NCI-H446 treated with DMSO at 0.1 percent for 48 hours (cell line): ENCODE measurements at places on chromosomes 3 and 15.

DNA sequence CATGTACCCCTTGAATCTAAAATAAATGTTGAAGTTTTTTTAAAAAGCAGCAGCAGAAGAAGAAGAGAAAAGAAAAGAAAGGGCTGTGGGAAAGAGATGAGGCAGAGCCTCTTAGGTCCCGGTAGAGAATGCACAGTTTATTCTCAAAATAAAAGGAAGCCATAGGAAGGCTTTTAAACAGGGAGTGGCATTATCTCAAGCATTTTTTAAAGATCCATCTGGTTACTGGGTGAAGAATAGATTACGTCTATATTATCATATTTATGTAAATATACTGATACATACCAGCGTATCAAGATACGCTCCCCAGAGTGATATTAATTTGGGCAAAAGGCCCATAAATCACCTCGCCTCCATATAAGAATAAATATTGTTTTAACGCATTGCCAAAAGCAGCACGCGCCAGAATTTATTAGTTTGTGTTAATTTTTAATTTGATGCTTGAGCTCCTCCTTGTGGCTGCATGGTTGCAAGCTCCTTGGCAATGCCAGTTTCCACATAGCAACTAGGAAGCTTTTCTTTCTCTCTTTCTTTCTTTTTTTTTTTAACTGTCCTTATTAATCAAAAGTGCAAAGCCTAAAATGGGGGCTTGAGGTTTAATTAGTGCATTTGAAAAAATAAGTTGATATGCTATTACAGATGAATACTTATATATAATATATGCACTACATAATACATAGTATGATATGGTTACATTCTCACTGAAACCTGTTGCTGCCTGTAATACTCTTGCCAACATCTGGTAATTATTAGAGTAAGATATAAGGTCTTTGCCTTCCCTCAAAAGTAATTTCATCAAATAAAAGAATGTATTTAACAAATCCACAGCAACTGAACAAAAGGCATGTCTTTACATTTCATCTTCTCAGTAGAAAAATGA lies 242.8 kb upstream of the UBE2E2 start:
- DNase-seq: peak; percentile 26

DNA sequence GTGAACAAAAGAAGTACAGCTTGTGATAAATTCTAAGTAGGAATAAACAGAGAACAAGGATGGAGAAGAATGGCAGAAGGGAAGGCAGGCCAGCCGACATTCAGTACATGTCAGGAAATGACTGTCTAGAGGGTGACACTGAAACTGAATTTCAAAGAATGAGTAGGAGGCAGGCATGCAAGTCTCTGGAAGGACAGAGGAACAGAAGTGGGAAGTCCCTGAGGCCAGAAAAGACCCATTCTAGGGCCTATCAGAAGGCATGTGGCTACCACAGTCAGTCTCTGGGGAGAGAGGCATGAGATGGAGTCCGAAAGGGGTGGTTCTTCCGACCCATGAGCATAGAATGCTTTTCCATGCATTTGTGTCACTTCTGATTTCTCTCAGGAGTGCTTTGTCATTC lies 243.5 kb upstream of the UBE2E2 start:
- no peak for DNase-seq

DNA sequence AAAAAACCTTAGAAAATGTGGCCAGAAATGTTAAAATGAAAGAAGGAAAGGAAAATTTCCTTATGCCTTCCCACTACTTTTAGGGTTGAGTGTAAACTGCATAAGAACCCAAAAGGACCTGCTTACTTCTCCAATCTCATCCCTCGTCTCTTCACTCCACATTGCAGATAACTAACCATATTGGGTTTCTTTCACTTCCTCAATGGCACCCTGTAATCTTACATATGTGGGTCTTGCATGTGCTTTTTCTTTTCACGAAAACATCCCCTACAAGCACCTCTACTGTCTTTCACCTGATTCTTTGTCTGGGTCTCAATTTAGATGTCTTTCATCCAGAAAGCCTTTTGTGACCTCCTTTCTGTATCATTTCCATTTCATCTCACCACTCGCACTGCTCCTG lies 23.1 kb downstream of the EOMES start:
- no peak for DNase-seq

DNA sequence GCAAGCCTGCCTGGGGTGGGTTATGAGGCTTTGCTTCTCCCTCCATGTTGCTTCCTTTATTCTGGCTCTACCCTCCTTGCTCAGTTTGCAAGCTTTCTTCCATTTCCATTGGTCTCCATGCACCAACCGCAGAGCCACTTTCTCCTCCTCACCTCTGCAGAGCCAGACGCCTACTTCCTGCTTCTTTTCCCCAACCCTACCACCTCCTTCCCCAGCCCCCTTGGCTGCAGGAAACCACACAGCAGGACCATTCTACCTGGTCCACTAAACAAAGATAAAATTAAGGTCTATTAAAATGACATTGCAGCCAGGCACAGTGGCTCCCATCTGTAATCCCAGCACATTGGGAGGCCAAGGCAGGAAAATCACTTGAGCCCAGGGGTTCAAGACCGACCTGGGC lies 10.0 kb upstream of the CAV3 start:
- no peak for DNase-seq

DNA sequence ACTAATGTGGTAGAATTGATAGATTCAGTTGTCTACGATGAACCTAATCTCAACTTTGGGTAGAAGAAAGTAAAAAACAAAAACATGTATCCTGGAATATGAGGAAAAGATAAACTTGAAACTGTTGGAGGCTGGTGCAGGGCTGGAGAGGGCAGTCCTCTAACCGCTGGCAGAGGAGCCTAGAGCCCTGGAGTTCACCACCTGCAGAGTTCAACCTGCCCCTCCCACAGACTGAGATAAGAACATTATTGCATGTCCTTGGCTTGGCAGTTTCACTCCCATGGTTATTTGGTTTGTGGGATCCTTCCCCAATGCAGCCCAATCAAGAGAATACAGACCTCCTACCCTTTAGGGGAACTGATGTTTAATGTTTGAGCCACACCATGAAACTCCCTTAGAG lies 53.2 kb upstream of the GATM start:
- no peak for DNase-seq

- no peak for DNase-seq
These were observed 690.5 kb upstream of the ALCAM start for GRCh38 chr3:104676241-104676640.

DNA sequence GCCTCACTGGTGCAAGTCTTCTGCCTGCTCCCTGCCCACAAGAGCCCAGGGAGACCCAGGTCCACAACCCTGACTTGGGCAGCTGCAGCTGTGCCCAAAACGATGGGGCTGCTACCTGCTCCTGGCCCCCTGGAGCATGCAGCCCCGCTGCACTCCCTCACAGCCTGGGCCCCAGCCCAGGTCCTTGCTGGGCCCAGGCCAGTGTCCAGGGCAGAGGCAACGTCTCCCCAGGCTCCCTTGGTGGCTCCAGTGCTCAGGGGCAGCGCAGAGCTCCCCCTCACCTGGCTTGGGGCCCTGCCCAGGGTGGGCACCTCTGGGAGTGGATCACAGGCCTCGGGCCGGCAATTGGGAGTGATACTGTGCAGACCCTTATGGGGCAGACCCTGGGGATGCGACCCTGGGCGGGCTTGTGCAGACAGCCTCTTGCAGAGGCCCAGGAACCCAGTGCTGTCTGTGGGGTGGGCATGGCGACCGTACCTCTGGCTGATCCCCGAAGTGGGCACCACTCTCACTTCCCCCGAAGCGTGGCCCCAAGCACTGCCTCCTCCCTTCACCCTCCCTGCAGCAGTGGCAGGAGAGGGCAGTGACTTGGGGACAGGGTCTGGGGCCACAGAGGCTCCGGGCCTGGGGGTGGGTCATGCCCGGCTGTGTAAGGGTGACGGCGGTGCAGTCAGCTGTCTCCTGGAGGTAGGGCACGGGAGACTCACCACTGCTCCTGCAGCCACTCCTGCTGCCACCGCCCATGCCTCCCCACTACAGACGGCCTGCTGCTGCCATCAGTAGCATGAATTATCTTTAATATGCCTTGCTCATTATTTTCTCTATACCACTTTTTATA lies 255.9 kb downstream of the DOCK3 start:
- DNase-seq: no peak

DNA sequence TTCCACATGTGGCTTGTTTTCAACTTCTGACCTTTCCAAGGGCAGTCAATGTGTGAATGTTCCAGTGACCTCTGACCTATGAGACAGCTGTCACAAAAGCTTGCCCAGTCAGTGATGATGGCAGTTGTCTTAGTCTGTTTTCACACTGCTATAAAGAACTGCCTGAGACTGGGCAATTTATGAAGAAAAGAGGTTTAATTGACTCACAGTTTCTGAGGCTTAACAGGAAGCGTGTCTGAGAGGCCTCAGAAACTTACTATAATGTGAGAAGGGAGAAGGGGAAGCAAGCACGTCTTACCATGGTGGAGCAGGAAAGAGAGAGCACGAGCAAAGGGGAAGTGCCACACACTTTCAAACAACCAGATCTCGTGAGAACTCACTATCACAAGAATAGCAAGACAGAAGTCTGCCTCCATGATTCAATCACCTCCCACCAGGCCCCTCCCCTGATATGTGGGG lies 95.6 kb downstream of the ECT2 start:
- no peak for DNase-seq

GRCh38 chr15:31235311-31236183 lies 91.1 kb upstream of the KLF13 start:
- peak; percentile 41 for DNase-seq

DNA sequence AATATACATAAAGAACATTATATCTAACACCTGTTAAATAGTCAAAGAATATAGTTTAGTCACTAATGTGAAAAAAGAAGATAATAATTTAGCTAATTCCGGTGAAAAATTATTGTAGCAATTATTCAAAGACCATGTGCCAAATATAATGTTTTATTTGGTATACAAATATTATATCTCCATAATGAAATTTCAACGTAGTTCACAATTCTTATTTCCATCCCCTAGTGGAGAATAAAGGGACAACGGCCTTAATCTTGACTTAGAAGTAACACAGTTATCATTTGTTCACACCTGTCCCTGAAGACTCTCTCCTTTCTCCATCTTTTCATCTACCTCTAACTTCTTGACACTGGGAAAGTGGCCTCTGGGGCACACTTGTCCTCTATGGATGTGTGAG lies 213.4 kb downstream of the ERC2 start:
- DNase-seq: no peak

DNA sequence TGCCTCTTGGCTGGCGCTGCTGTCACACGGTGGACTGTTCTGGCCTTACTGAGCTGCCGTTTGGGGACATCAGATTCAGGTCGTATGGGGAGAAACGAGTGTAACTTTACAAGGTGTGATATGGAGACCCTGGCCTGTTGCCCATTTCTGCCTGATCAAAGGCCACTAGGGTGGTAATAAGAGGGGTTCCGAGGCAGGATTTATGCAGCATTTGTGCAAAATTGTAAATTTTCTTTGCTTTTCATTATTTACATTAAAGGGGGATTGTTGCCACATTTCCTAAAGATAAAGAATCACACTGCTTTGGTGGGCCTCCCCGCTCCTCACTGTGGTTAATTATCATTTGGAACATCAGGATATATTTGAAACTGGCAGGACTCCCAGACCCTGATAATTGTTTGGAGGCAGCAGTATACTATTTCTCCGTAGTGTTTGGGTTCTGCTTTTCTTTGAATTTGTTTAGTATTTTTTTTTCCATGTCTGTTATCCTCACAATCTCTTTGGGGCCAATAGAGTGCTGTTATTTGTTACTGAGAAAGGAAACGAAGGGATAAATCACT lies 891 bp downstream of the NXPE3 start:
- peak; percentile 37 for DNase-seq

DNA sequence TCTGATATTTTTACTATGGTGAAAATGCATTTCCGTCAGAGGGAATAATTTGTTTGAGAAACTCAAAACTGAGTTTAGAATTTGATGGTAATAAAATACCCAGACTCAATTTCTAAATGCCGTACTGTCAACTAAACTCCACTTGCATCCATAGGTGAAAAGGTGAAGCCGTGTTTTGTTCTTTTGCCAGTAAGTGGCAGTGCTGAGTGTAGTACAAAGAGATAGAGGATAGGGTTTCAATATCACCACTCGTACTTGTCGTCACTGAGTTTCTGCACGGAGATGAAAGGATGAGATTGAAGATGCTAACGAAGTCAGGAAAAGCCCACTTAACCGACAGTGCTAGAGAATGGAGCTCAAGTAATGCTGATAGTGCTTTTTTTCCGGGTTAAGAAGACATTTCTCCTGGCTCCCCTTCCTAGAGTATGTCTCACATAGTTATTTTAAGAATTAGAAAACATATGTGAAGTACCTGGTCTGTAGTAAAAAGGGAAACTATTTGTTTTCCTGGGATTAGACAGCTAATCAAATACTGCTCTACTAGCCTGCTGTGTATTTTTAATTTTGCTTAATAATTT lies 345.1 kb downstream of the IL5RA start:
- DNase-seq: no peak

DNA sequence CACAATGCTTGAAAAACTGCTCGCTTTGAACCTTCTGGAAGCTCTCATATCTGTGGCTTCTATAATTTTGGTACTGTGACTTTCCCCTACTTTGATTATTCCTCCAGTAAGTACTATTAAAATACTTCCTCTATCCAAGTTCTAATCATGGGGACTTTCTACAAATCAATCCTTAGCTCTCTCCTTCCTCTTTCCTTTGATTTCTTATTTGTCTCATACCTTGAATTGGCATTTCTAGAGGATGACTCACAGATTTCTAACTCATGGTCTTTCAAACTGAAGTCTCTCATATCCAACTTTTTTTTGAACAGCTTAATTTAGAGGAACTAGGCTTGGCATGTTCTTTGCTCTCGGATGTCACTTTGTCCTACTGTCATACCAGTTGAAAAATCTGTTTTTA lies 241.8 kb downstream of the TBC1D5 start:
- DNase-seq: no peak

DNA sequence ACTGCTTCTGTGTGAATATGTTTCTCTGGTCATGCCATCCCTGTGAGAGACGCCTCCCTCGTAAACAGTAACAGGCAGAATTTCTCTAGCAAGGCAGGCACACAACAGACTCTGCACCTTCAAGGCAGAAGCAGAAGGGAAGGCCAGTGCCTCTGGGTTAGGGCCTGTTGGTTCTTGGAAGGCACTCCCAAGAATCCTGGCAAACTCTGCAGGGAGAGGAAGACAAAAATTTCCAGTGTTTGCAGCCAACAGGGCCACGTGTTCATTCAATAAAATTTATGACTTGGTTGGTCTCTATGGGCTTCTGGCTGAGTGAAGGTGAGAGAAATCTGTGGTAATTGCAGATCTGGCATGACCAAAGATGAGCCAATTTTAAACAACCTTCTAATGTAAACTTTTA lies 39.3 kb downstream of the NFKBIZ start:
- DNase-seq: no peak

DNA sequence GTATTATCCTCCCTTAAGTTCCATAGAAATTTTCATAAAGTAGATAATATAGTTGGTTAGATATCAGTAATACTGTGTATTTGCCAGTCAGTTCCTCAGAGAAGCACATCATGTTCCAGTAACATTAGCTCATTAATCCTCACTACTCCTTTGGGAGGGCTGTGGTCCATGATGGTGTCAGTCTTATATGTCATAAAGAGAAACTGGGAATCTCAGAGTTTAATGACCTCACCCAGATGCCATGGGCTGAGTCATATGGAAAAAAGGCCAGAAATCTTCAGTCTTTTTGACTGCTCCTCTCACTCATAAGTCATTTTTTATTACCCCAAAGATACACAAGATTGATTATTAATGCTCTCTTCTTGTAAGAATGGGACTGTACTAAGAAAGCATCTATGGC lies 188.6 kb downstream of the CHL1 start:
- no peak for DNase-seq
